ENCODE measurements at places on chromosomes 5 and 9.

DNA sequence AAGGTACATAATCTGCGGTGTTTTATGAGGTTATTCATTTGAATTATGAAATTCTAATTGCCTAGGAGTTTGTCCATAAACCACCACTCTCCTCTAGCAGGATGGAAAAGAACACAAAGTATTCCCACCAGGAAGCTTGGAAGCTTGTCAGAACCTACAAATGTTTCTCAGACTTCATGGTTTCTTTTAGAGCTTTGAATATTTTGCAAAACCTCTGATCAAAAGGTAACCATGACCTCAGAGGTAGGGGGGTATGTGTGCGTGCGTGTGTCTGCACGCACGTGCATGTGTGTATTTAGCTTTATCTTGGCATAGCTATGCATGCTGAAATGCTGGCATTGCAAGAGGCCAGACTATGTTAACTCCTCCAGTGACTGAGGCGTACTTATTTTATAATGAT, 847.0 kb downstream of the TLE1 start:
- no peak for DNase-seq

DNA sequence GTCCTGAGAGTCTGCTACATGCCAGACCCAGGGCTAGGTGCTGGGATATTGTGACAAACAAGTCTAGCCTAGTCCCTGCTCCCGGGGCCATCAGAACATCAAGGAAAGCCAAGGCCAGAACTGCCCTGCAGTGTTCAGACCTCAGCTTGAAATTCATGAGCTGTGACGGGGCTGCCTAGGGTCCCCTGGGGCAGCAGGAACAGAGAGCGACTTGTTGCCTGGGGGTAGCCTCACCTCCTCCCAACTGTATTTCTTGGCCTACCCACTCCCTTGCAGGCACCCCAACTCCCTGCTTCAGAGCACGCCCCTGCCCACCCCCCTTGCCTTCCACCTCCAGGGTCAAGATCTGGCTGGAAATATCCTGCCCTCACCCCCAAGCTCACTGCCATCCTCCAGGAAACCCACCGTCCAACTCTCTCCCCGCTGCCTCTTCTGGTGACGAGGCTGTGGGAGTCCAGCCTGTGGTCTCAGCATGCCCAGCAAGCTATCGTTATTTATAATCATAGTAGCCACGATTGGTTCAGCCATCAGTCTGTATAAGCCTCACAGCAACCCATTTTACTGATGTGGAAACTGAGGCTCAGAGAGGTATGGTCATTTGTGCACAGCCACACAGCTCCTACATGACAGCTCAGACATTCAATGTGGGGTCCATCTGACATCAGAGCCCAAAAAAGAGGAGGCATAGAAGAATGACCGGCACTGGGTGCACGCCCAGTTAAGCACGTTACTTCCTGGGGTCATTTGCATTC, 10.7 kb downstream of the DNM1 start:
- DNase-seq = no peak

- DNase-seq = no peak
Measured at GRCh38 chr9:132283863-132284262, 70.9 kb downstream of the SETX start.

- DNase-seq = no peak
Measured at GRCh38 chr5:73028991-73029595, 73.3 kb downstream of the FCHO2 start.

DNA sequence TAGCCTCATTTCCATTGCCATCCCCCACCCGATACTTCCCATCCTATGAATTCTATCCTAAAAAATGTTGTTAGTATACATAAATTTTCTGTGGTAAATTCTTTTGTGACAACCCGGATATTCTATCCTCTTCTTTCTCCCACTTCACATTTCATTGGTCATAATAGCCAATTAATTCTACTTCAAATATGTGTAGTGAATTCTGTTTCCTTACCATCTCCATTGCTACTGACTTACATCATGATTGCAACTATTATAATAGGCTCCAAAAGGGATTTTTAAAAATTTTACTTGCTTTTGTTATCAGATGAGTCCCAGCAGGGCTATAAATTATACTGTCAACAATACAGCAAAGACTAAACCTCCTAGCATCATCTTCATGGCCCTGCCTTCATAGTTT, 1326.8 kb downstream of the PTPRD start:
- no peak for DNase-seq

DNA sequence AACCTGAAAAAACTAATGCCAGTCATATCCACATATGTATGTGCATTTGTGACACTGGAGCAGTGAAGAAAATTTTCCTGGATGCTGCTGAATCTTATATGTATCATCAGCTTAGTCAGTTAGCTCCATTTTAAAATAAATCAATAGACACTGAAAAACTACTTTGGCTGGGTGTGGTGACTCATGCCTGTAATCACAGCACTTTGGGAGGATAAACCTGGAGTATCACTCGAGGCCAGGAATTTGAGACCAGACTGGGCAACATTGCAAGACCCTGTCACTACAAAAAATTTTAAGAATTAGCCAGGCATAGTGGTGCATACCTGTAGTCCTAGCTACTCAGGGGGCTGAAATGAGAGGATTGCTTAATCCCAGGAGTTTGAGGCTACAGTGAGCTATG, 511.0 kb upstream of the TLE4 start:
- no peak for DNase-seq

DNA sequence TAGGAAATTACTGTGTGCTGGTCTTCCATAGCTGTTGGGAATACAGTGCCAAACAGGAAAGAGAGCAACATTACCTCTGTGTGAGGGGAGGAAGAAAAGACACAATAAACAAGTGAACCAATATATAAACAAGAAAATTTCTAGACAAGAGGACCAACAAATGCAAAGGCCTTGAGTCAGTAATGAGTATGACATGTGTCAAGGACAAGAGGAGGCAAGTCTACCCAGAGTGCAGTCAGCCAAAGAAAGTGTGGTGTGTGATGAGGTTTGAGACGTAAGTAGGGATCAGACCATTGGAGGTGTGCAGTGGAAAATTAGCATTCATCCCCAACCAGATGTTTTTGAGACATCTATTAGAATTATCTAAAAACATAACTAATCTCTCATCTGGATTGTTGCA, 69.5 kb upstream of the CDH6 start:
- no peak for DNase-seq

GRCh38 chr5:151038801-151039238, 18.4 kb downstream of the GPX3 start:
- DNase-seq = no peak

DNA sequence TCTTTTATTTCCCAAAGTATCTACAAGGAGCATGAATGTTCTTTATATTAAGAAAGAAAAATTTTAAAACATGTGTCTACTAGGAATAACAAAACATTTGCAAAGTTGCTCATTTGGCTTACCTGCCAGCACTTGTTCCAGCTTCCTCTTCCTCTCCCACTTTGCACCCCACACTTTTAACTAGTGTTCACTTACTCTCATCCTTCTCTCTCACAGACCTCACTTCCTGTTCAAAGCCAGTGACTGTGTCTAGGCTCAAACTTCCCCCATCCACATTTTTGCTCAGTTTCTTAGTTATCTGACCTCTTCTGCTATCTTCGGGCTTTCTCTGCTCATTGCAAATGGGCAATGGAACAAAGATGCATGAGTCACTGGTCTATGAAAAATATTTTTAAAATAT, 512.2 kb upstream of the ZNF462 start:
- DNase-seq = no peak

DNA sequence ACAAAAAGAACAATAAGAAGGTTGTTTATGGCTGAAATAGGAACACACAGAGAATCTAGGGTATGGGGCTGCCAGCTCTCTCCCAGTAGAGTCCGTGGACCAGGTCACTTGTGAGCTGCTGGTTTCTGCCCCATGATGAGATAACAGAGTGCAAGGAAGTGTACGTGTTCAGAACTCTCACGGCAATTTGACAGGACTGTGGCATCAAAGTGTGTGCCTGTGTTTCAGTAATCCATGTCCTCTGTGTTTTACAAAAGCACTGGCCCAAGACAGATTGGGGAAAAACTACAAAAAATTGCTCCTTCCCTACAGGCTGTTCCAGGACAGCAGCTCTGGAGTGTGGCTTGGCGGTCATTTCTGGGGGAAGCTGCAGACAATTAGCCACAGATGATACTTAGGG, 184.6 kb downstream of the AUH start:
- no peak for DNase-seq

- no peak for DNase-seq
Measured at GRCh38 chr9:134223091-134223490, 58.7 kb upstream of the RNU6ATAC start.

DNA sequence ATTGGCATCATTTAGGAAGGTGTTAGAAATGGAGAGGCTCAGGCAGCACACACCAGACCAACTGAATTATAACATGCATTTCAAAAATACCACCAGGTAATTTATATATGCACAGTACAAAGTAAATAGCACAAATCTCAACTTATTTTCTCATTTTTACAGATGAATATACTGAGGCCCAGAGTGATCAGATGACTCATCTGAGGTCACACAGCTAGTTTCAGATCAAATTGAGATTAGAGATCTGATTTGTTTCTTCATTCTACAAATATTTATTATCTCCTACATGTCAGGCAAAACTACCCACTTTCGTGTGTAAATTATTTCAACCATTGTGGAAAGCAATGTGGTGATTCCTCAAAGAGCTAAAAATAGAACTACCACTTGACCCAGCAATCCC, 507.1 kb downstream of the TLE4 start:
- no peak for DNase-seq

DNA sequence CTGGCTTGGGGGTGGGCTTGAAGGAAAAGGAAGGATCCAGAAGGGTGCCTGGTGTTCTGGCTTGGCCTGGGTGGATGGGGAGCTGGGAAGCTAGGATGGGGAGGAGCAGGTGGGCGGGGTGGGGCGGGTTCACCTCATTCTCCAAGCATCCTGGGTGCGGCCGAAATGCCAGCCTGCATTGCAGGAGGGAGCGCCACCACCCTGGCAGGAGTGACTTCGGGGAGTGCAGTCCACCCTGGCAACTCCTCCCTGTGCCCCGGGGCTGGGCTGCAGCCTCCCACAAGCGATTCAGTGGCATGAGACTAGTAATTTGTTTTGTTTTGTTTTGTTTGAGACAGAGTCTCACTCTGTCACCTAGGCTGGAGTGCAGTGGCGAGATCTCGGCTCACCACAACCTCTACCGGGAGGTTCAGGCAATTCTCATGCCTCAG, 5.5 kb downstream of the TTC16 start:
- no peak for DNase-seq

GRCh38 chr9:112971415-112971814, 40.6 kb downstream of the ZNF883 start:
- no peak for DNase-seq

- DNase-seq = no peak
Measured at GRCh38 chr9:4069457-4070153, 230.3 kb downstream of the GLIS3 start.

- no peak for DNase-seq
Measured at GRCh38 chr9:130751631-130752355, 58.2 kb downstream of the EXOSC2 start.

GRCh38 chr5:94969174-94969573, 315.7 kb downstream of the MCTP1 start:
- no peak for DNase-seq

- no peak for DNase-seq
Measured at GRCh38 chr9:111872886-111873285, 23.7 kb upstream of the UGCG start.

DNA sequence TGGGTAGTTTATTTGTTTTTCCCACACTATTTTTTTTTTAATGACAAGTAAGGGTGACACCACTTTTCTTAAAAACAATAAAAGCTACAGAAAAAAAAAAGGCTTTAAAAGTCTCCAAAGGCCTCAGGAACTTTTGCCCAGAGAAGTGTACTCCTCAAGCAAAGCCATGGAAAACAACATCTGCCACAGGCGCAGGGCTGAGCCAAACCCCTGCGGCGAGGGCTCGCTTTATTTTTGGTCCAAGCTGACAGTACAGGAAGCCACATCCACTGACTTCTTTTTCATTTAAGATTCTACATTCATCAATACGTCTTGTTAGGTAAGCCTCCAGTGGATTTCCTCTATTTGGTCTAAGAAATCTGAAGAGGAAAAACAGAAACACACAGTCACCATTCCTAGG, 51.9 kb upstream of the IFNK start:
- no peak for DNase-seq

Measured in stimulated activated CD8-positive, alpha-beta memory T cell treated with anti-CD3 and anti-CD28 coated beads, Interleukin-4, amount 100 ng/mL, for 4 hours (primary cell).